ENCODE measurements at places on chromosomes 16 and 17.

DNA sequence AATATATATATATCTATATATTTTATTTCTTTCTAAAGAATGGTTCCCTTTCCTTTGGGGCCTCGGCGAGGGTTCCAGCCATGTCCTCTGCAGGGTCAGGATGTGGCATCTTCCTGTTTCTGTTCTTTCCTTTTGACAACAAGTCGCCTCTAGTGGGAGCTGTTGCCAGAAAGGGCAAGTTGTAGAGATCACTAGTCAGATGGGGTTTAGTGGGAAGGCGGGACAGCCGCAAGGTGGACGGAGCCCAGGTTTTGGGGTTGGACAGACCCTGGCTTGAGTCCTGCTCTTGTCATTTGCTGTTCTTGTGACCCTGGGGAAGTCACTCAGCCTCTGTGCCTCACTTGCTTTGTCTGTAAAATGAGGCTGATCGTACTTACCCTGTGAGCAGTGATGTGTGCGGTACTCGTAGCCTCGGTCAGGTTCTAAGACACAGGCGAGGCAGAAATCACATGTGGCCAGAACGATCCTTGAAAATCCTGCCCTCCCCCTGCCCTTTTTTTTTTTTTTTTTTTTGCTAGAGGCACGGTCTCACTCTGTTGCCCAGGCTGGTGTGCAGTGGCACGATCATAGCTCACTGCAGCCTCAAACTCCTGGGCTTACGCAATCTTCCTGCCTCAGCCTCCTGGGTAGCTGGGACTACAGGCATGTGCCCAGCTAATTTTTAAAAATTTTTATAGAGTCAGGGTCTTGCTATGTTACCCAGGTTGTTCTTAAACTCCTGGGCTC lies 80.1 kb downstream of the ABCC6 start:
- no peak for DNase-seq

DNA sequence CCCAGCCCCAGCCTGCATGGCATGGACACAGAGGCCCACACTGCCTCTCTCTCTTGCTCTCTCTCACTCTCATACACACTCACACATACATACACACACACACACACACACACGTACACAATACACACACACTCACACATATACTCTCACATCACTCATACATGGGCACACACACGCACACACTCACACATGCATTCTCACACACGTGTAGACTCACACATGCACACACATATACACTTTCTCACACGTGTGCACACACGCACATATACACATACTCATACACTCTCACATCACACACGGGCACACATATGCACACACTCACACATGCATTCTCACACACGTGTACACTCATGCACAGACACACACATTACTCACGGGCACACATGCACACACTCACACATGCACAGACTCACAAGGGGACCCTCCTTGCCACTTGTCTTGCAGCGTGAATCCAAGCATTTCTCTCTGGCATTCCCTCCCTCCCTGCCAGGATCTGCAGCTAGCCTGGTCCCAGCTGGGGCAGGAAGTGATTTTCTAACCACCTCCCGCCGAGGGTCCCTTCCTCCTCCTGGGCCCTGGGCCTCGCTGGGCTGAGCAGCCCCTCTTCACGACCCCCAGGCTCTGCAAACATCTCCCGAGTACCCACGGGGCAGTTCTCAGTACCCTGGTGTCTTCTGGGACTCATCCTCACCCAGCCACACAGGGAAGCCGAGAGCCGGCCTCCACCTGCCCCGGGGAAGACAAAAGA lies 37.5 kb downstream of the IL21R start:
- DNase-seq, result no peak

GRCh38 chr17:77400445-77400870 lies 259.7 kb downstream of the SEC14L1 start:
- DNase-seq, result no peak

DNA sequence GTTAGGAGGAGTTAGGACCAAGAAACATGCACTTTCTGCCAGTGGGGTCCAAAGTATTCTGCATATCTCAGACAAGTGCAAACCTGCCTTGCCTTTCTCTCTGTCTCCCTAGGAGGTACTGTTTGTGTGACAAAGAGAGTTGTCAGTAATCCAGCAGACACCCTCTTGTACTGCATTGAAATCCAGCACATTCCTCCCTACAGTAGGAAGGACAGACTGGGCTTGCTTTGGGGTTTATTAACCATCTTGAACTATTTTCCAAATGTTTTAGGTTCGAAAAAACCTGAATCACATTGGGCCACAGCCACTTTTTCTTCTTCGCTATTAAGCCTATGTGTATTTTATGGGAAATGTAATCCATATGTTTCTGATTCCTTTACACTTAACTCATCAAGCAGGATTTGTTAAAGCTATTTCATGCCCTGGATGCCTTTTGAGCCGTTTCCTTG lies 204.2 kb upstream of the KCNJ16 start:
- no peak for DNase-seq

- DNase-seq, result no peak
These were observed 409.8 kb downstream of the CDH11 start for GRCh38 chr16:64712026-64712425.

DNA sequence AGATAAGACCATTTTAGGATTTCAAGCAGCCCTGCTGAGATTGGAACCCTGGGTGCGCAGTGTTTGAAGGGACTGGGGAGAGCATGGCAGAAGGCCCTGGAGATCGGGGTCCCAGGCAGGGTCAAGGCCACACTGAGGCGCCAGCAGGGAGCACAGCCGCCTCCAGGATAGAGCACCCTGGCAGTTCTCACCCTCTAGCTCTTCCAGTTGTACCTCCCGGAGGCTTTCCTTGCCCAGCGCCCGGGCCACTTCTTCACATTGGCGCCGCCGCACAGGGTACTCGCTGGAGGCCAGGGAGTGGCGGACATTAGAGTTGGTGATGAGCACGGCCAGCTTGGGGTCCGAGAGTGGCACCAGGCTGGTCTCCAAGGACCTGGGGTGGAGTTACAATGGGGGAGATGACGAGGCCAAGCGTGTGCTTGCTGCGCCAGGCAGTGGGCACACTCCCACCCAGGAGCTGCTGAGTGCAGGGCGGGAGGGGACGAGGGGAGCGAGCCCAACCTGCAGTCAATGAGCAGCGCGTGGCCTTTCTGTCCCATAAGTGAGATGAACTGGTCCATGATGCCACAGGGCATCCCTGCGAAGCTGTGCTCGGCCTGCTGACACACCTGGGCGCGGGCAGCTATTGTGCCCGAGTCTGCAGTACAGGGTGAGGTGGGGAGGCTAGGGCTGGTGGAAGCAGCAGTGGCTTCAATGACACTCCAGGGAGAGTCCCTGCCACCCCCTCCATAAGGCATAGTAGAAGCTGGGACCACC lies 2.3 kb downstream of the GALK1 start:
- DNase-seq, result no peak

- no peak for DNase-seq
These were observed 18.1 kb downstream of the KATNB1 start for GRCh38 chr16:57753448-57754353.

DNA sequence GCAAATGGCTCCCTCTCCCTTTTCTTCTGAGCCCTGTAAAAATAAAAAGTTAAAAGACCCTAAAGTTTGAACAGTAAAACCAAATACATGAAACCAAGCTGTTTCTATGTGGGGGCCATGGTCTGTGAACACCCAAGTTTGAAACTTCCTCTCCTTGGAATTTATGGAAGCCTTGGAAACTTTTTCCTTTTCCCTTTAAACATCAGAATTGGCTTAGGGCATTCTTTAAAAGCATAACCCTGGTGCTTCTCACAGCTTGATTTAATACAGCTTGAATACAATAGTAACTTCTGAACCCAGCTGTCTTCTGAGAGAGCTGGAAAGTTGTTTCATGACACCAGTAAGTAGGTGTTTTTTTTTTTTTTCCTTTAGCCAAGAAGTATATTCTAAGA lies 26.5 kb downstream of the NKD1 start:
- DNase-seq, result no peak

Measured in brain pericyte (primary cell).